Renal pelvis (tissue), 12 donors: ENCODE measurements at places on chromosomes 11 and 22.

- no peak for DNase-seq
These were observed 9.1 kb upstream of the SERHL2 start for GRCh38 chr22:42544686-42545085.

DNA sequence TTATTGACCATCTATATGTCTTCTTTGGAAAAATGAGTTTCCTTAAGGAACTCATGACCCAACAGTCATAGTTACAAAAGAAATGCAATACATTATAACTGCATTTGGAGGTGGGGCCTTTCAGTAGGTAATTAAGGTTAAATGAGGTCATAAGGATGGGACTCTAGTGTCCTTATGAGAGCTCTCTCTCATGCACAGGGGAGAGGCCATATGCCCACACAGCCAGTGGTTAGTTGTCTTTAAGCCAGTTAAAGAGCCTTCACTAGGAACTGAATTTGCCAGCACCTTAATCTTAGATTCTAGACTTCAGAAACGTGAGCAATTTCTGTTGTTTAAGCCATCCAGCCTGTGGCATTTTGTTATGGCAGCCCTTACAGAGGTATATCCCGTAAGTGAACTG is 27.3 kb downstream of the INTS4 start:
- no peak for DNase-seq

DNA sequence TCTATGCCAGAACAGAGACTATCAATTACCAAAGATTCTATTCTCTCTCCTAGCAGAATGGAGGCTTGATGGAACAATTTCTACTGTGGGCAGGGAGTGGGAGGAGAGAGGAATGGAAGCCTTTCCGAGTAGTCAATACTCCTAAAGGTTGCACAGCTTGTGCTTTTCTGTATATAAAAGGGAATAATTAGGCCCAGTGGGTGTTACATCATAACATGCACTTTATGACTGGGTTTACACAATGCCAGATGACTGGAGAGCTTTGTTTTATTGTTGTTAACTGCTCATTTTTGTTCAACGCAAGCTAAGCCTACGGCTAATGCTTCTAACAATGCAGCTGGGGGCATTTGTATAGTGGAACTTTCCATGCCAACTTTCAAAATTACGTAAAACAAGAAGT is 2237.9 kb upstream of the RAG2 start:
- DNase-seq, result no peak

DNA sequence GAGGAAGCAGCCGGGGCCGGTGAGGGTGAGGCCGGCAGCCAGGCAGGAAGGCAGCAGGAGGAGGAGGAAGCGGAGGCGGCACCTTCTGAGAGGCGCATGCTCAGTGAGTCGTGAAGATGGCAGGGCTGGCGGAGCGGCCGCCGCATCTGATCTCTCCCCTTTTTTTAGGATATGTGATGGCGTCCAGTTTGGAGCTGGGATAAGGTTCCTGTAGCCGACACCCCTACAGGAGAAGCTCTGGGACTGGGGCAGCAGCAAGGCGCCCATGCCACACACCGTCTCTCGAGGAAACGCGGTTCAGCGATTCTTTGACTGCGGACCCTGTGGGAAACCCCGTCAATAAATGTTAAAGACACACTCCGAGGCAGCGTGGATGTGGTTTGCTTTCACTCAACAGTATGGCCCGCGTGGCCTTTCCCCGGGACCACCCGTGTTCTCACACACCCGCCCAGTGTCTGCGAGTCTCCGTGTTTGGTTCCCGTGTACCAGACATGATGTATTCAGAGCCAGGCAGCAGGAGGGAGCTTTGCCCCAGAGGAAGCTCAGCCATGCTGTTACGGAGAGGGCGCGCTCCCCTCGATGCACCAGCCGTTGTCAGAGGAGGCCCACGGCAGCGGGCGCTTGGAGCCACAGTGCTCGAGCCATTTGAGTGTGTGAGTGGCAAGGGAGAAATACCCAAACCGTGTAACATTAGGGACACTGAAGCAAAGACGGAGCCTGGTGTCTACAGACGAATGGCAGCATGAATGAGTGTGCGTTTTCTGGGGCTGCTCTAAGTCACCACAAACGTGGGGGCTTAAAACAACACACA is 27.7 kb upstream of the PARVB start:
- DNase-seq, result peak; percentile 44

DNA sequence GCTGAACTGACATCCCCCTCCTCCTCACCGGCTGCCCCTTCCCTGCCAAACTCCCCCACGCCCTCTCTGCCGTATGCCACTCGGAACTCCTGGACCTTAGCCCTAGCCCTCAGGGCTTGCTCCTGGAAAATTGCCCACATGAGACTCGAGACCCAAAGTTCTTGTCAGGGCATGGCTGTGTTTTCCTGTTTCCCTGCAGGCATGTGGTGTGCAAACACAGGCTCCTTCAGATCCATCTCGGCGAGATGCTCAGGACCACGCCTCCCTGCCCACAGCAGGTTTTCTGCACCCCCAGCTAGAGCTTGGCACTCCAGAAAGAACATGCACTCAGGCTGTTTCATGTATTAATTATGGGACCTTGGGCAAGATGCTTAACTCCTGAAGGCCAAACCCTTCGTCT is 1480.4 kb downstream of the BRD1 start:
- DNase-seq, result no peak

DNA sequence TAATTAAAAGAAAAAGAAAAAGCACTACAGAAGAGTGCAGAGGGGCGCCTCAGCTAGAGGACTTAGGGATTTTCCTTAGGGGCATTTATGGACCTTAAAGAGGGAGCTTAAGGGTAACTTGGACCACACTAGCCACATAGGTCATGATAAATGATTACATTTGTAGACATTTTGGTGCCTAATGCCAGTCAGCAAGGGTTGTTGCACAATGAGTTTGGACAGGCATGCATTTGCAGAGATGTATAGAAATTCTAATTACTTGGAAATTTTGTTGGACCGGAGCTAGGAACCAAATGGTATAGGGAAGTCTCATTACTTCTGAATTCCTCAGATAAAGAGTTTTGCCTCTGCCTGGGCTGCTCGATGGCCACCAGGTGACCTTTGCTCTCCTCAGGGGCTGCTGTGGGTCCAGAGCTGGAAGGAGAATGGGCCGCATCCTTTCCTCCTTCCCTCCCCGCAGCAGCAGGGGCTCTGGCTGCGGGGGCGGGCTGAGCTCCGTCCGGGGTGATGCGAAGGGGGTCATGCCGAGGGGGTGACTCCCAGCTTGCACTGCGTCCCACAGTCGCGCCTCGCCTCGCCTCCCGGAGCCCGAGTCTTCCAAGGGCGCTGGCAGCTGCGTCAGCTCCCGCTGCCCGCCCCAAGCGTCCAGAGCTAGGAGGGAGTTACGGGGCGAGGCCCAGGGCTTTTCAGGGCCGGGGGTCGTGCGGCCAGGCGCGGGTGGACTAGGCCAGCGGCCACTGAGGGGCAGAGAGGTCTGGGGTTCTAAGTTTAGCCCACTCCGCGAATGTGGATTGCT is 20.3 kb upstream of the MALAT1 start:
- DNase-seq, result no peak

DNA sequence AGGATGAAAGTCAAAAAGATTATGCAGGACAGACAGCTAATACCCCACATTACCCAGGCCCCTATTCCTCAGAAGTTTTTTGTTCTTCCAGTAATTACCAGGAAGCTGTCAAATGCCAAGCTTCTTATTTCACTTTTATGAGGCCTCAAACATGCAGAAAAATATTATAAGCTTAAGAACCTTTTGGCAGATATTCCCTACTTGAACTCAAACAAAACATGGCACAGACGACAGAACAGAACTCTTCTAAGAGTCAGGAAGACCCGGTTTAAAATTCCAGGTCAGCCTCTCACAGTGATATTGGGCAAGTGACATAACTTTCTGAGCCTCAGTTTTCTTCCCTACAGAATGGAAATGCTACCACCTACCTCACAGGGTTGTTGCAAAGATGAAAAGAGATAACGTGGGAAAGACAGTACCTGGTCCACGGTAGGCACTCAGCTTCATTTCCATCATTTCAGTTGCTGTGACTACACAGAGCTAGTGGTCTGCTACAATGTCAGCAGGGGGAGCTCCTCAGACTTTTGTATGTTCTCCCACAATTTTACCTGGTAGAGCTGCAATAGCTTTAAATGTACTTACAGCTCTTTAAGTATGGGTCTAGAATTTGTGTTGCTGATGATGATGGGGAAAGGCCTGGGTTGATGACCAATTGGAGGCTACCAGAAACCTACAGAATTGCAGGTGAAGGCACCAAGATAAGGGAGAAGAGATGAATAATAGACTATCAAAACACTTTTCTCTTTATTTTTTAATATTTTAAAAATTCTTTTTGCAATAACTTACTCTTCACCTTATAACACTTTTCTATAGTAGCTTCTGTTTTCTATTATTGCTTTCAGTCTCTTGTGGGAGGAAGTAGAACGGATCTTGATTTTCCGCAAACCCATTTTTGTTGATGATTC is 98.3 kb upstream of the CHRM4 start:
- DNase-seq, result peak; percentile 28

- no peak for DNase-seq
These were observed 10.3 kb upstream of the IGSF9B start for GRCh38 chr11:133966921-133967598.

- DNase-seq, result no peak
These were observed 55.9 kb downstream of the ENDOD1 start for GRCh38 chr11:95145430-95146060.
